ENCODE measurements at places on chromosomes 12 and 14.

DNA sequence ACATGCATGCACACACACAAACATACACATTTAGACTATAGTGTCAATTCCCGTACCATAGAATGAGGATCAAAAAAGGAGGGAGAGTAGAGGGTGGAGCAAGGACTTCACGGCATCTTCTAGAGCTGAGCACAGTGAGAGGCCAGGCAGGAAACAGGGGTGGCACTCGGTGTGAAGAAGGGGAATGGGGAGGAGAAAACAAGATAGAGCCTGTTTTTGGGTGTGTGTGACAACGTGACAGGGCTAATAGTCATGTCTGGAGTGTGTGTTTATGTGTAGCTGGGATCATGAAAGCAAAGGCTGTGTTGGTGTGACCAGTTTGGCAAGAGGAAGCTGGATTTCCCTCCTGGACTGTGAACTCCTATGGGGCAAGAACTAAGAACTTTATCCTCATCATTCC, 9.9 kb upstream of the ACVR1B start:
- no peak for DNase-seq

- DNase-seq, result no peak
These were observed 21.1 kb upstream of the TAS2R14 start for GRCh38 chr12:10960211-10960610.

DNA sequence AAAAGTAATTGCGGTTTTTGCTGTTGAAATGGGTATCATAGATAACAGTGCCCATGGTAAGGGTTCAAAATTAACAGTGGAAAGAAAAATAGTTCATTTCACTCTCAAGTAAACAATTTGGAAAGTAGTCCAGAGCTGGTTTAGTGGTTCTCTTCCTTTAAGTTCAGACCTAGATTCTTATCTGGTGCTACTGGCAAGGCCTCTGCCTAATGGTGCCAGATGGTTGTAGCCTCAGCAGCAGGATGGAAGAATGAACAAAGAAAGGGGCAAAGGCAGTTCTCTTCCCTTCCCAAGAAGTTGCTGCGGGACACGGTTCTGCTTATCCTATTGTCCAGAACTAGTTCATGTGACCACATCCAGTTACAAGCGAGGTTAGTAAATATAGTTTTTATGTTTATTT, 10.5 kb downstream of the ARG2 start:
- DNase-seq, result no peak

GRCh38 chr14:46259536-46259935, 392.0 kb downstream of the RPL10L start:
- no peak for DNase-seq

GRCh38 chr12:75853626-75854025, 177.9 kb downstream of the PHLDA1 start:
- no peak for DNase-seq

DNA sequence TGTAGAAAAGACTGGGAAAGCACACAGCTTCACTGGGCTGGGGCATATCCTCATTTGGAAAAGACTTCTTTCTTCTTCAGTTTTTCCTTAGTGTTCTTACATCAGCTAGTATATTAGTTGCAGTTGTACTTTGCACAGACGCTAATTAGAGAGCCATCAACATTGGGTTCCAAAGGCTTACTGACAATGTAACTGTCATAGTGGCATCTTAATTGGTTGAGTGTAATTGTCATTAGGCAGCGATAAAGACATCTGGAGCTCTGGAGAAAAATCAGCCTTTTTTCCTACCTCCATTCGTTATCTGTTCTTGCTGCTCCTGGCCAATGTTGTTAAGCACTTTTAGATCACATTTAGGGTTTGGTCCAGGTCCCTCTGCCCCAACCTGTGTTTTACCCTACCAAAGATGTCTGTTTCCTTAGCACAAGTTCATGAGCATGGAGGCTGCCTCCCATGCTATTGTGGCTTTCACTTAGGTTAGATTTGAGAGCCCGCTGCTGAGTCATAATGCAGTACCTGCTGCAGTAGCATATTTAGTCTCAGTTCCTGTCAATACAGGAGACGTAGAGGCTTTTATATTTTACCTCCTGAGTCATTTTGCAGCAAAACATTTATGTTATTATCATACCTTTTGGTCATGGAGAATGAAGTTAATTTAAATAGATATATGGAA, 49.2 kb downstream of the FBXW8 start:
- no peak for DNase-seq

DNA sequence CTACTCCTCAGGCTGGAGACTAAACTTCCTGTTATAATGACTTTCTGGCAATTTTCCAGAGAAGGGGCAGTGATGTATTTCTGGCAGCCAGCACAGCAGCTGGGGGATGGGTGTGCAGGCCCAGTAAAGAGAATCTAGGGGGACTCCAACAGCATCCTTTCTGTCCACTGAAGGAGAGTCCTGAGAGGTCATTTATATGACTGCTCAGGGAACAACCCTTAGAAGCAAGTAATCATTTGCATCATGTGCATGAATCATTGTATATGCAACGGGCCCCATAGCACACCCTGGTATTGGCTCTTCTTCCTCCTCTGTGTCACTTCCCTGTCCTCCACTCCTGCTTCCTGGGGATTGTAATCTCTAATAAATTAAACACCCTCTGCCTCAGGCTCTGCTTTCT, 493.8 kb downstream of the RPS29 start:
- DNase-seq, result no peak

- no peak for DNase-seq
These were observed 13.6 kb downstream of the ARHGEF40 start for GRCh38 chr14:21083565-21084325.

GRCh38 chr12:24069532-24070395, 120.3 kb upstream of the SOX5 start:
- peak; percentile 76 for DNase-seq

DNA sequence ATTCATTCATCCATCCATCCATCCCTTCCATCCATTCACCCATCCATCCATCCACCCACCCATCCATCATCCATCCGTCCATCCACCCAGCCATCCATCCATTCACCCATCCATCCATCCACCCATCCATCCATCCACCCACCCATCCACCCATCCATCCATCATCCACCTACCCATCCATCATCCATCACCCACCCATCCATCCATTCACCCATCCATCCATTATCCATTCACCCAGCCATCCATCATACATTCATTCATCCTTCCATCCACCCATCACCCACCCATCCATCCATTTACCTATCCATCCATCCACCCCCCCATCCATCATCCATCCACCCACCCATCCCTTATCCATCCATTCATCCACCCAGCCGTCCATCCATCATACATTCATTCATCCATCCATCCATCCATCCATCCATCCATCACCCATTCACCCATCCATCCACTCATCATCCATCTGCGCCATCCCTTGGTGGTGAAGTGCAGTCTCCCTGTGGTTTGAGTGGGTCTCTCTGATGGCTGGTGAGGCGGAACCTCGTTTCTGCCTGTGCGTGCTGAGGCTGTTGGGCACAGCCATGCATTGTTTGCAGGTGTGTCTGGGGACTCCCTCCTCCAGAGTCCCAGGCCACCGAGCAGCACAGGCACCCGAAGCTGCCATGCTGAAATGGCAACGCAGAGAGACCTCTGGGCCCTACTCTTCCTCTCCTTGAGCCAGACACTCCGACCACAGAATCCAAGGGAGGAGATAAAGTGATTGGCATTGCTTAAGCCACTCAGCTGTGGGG, 22.7 kb downstream of the NOC4L start:
- DNase-seq, result no peak

DNA sequence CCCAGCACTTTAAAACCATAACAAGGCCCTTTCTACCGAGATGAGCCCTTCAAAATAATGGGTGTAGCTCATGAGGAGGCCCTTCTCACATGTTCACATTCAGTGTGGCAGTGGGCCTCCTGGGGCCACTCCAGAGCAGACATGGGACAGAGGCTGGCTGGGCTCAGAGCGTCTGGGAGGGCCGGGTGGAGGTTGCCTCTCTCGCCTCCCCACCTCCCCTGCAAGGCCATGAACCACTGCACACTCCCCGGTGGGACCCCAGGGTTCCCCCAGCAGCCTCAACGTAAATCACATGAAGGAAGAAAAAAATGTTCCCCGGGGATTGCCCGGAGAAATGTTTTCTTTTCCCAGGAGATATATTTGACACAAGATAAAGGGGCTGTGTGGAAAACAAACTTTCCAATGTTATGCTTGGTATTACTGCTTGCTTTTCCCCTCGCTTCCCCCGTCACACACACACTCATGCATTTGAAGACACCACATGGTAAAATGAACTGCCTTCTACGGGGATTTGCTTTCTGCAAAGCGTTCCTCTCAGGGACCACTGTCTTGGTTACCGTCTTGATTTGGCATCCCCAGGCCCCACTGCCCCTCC, 190.7 kb upstream of the CCND2 start:
- DNase-seq, result no peak

DNA sequence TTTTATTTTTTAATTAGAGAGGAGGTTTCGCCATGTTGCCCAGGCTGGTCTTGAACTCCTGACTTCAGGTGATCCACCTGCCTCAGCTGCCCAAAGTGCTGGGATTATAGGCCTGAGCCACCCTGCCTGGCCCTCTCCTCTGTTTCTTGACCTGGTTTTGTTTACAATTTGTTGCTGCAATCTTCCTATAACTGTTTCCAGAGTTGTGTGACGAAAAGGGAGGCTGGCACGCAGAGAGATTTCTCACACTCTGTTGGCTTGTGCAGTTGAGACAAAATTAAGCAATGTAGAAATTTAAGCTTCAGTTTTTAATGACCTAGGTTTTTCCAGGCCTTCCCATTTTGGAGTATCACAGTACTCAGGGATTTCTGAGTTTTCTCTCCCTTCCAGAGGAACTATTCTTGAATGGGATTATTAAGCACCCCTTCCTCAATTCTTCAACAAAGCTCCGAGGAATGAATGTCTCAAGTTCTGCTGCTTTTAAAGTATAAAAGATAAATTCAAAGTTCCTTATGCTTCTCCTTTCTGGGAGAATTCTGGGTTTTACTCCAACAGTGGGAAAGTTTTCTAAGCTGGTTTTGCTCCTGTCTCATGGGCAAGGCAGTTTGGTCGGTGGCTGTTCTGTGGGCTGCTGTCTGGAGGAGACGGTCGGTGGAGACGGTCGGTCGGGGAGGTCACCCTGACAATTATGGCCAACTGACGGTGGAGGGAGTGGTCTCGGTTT, 20.4 kb upstream of the FOS start:
- no peak for DNase-seq

DNA sequence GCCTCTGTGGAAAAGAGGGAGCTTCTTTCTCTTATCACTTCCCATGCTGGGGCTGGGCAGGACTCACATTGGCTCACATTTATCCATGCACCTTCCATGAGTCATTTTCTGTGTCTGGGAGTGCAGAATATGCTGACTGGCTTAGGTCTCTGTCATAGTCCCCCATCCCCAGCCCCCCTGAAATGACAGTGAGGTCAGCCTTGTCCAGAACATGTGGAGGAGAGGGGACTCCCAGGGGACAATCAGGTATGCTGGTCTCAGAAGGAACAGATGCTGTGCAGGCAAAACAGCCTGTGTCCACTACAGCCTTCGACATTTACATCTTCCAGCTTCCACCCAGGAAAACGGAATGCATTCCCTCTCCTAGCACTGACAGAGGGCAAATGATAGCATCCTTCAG, 35.0 kb downstream of the ADGRD1 start:
- no peak for DNase-seq

DNA sequence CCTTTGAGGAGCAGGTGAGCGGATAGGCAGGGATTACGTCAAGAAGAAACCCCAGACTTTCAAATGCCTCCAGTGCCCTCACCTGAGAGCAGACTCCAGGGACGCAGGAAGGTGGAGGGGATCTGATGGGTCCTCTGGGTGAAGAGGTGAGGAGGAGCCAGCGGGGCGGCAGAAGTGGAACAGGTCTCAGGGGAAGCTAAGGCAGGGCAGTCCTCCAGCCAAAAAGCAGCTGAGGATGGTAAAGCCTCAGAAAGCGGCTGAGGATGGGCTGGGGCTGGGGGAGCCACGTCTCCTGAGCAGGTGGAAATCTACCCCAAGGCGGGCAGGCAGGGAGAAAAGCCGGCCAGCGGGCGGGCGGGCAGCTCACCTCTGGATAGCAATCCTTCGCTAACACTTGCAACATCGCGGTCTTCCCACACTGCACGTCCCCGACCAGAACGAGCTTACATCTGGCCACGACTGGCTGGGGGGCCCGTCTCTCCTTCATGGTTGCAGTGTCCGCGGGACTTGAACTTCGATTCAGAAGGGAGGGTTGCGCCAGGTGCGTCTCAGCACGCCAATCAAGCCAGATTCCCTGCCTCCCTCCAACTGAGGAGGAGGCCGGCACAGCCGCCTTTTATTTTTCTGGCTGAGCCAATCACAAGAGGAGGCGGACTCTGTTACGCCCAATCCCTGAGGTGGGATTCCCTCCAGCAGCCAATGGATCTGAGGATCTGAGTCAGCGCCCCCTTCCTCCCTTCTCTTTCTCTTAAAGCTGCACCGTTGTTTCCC, at the start of gene RND1:
RND1 (minus strand) TSS at position 590 of the 771 bp plus-strand sequence; CDS start at position 487, 103 bp downstream.
- peak; percentile 81 for DNase-seq

- no peak for DNase-seq
These were observed 1.9 kb downstream of the BCL7A start for GRCh38 chr12:122023339-122024131.

- DNase-seq, result no peak
These were observed 2.4 kb upstream of the TRIM9 start for GRCh38 chr14:51097287-51097686.

GRCh38 chr14:41423503-41423902, 183.2 kb upstream of the LRFN5 start:
- DNase-seq, result no peak
